ENCODE measurements at places on chromosomes 5 and 9.

DNA sequence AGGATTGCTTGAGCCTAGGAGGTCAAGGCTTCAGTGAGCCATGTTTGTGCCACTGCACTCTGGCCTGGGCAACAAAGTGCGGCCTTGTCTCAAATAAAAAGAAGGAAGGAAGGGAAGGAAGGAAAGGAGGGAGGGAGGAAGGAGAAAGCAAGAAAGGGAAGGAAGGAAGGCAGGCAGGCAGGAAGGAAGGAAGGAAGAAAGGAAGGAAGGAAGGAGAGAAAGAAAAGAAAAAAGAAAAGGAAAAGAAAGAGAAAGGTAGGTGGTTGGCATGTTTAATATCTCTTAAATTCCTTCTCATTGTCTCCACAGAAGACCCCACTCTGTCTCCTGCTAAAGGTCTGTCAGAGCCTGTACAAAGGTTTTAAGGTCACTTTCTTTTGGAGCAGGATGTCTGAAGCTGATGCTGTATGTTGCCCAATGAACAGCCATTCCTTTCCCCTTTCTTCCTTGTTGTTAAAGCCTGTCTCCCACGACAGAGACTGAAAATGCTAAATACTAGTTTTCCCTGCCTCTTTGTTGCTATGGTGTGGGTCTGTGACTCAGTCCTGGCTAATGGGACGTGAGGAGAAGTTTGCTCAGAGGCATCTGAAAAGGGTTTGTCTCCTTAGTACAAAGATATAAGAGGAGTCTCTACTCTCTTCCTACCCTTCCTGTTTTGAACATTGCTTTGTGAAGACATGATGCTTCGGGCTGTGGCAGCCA, 213.3 kb downstream of the PCSK1 start:
- no peak for DNase-seq

GRCh38 chr5:175853573-175854230, 17.7 kb upstream of the CPLX2 start:
- DNase-seq = no peak

GRCh38 chr9:86445671-86446070, 91.5 kb upstream of the TUT7 start:
- no peak for DNase-seq

DNA sequence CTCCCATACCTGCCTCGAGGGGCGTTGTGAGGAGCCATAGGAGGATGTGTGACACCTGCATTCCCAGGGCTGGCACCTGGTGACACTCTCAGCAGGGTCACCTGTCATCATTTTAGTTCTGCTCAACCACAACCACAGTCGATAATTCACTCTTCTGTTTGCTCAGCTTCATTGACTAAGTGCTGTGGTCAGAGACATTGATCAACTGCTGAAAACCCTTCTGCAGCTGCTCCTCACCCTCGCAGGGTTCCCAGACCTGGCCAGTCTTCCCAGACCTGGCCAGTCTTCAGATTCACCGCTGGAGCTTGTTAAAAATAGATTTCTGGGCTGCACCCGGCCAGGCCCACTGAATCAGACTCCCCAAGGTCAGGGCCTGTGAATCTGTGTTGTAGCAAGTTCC, 92.8 kb downstream of the MVB12B start:
- DNase-seq = no peak

Measured in endothelial cell of umbilical vein (primary cell).